Osteocyte (in vitro differentiated cells): ENCODE measurements at places on chromosomes 16 and 17. TPM values are rescaled to one million over a fixed set of nuclear protein-coding genes. Genes with fewer than 3 reads are reported as not detected.

LGALS9C gene
- total RNA-seq: not detected in 2 replicates

HOXB5 gene
- total RNA-seq: not detected in 2 replicates

CACNG5 gene
- not detected in 2 replicates for total RNA-seq

CALB2 gene
- total RNA-seq: not detected in 2 replicates

CCL13 gene
- not detected in 2 replicates for total RNA-seq

VAT1L gene
- not detected in 2 replicates for total RNA-seq

GRCh38 chr17:38562903-38563302, 42.8 kb downstream of the SRCIN1 start:
- peaks cover 10% of the 10 kb centered on the region for H3K4me1 ChIP-seq
- H3K36me3 ChIP-seq: no peaks in the 10 kb centered on the region
- peaks cover 75% of the 10 kb centered on the region for H3K27me3 ChIP-seq
- no peak overlapping the region for H3K27ac ChIP-seq

DNA sequence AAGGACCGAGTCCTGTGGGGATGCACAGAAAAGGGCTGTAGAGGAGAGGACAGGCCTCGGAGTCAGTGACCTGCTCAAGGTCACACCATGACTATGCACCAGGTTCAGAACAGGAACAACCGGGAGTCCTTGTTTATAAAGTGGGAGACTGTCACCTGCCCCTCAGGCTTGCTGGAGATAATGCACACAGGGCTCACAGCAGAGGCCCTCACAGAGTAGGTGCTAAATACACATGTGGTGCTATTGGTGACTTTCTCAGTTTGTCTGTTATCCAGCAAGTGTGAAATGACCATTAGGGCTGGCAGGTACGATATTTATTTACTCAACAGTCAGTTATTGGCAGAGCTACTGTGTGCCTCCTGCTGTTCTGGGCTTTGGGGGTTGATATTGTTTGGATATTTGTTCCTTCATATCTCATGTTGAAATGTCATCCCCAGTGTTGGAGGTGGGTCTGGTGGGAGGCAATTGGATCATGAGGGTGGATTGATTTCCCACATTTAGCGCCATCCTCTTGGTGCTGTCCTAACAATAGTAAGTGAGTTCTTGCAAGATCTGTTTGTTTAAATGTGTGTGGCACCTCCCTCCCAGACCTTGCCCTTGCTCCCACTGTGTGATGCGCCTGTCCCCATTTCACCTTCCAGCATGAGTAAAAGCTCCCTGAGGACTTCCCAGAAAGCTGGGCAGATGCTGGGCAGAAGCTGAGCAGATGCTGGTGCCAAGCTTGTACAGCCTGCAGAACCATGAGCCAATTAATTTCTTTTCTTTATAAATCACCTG, 162.1 kb upstream of the MPHOSPH6 start:
- no peaks in the 10 kb centered on the region for H3K4me1 ChIP-seq
- H3K36me3 ChIP-seq: no peaks in the 10 kb centered on the region
- no peak for DNase-seq
- H3K4me3 ChIP-seq: no peak overlapping the region
- H3K27me3 ChIP-seq: peaks cover 5% of the 10 kb centered on the region

GRCh38 chr17:19937522-19937921, 40.1 kb downstream of the AKAP10 start:
- H3K27me3 ChIP-seq: no peaks in the 10 kb centered on the region
- no peak overlapping the region for H3K4me3 ChIP-seq
- DNase-seq: no peak
- H3K27ac ChIP-seq: no peak overlapping the region

- no peaks in the 10 kb centered on the region for H3K36me3 ChIP-seq
- no peak for DNase-seq
- H3K4me3 ChIP-seq: no peak overlapping the region
- no peak overlapping the region for H3K27ac ChIP-seq
- no peaks in the 10 kb centered on the region for H3K4me1 ChIP-seq
- peaks cover 51% of the 10 kb centered on the region for H3K27me3 ChIP-seq
Measured at GRCh38 chr17:7825206-7825990, 8.6 kb upstream of the KDM6B start.

GRCh38 chr17:75589012-75589918, 1.7 kb downstream of the MYO15B start:
- H3K4me3 ChIP-seq: peak overlapping the region; percentile 73
- peak; percentile 97 for DNase-seq
- no peaks in the 10 kb centered on the region for H3K36me3 ChIP-seq
- peaks cover 3% of the 10 kb centered on the region for H3K4me1 ChIP-seq
- peak overlapping the region; percentile 56 for H3K27ac ChIP-seq

DNA sequence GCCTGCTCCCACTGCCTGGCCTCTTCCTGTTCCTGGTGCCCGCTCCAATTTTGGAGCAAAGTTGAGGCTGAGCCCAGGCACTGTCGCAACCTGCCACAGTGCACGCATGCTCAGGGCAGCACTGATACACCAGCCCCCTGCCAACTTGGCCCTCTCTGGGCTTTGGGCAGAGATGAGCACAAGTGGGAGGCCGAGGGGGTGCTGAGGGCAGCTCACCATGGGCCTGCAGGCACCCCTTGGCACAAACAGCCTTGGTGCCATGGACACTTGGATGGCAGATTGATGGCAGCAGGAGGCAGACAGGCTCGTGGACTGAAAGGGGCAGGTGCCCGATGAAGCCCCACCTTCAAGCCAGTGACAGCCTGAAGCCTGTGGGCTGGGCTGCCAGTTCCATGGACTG, 42.9 kb downstream of the PIGL start:
- no peak overlapping the region for H3K27ac ChIP-seq
- H3K4me1 ChIP-seq: peaks cover 9% of the 10 kb centered on the region
- H3K4me3 ChIP-seq: no peak overlapping the region
- H3K27me3 ChIP-seq: no peaks in the 10 kb centered on the region

DNA sequence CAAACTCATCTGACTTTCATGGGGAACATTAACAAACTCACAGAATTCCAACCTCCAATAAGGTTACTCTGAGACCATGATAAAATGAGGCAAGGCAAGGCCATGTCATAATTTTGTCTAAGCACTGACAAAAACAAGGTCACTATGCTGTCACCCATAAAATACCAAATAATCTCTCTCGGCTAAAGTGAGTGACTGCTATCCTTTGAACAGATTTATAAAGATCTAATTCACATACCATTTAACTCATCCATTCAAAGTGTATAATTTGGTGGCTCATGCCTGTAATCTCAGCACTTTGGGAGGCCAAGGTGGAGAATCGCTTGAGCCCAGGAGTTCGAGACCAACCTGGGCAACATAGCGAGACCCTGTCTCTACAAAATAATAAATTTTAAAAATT, 20.6 kb upstream of the CA4 start:
- H3K27ac ChIP-seq: peak overlapping the region; percentile 9
- peaks cover 8% of the 10 kb centered on the region for H3K36me3 ChIP-seq
- no peaks in the 10 kb centered on the region for H3K27me3 ChIP-seq
- H3K4me3 ChIP-seq: no peak overlapping the region
- peak; percentile 19 for DNase-seq
- peaks cover 23% of the 10 kb centered on the region for H3K4me1 ChIP-seq

DNA sequence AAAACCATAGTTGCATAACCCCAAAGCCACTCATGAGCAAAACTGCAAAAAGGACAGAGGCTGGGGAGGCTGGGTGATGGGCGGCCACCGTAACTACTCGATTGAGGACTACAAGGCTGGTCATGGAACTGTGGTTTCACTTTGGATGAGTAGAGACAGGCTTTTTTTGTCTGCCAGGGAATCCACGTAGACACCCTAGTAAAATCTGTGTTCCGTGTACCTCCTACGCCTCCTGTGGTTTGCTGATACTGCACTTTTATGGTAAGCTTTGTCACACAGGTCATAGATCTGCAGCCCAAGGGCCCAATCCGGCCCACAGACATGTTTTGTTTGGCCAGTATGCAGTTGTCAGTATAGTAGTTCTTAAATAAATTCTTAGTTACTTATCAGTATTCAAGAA, 2.2 kb upstream of the TLCD3B start:
- H3K27ac ChIP-seq: no peak overlapping the region
- H3K27me3 ChIP-seq: peaks cover 41% of the 10 kb centered on the region
- no peaks in the 10 kb centered on the region for H3K36me3 ChIP-seq

- H3K4me1 ChIP-seq: peaks cover 83% of the 10 kb centered on the region
- peak overlapping the region; percentile 97 for H3K27ac ChIP-seq
- H3K4me3 ChIP-seq: peak overlapping the region; percentile 24
- no peaks in the 10 kb centered on the region for H3K27me3 ChIP-seq
Measured at GRCh38 chr16:85005285-85006069, 5.9 kb downstream of the ZDHHC7 start.

DNA sequence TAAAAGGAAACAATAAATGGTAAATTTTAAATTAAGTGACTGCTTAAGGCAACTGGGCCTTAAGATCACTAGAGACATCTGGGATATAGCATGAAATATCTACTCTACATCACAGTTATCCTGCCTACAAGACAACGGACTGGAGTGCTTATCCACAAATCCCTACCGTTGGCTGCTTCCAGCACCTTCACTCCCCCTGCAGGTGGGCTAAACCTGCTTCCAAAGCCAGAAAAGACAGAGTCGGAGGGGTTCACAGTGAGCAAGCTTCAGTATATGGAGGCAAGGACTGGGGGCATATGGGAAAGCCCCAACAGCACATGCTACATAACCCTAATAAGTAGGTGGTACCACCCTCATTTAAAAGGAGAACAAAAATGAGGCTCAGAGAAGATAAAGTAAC, 45.3 kb downstream of the GRIN2A start:
- H3K36me3 ChIP-seq: no peaks in the 10 kb centered on the region
- H3K4me3 ChIP-seq: no peak overlapping the region
- H3K27me3 ChIP-seq: no peaks in the 10 kb centered on the region
- DNase-seq: no peak
- no peak overlapping the region for H3K27ac ChIP-seq

- H3K27ac ChIP-seq: no peak overlapping the region
- H3K27me3 ChIP-seq: no peaks in the 10 kb centered on the region
Measured at GRCh38 chr17:29728490-29728889, 105.8 kb upstream of the CORO6 start.

DNA sequence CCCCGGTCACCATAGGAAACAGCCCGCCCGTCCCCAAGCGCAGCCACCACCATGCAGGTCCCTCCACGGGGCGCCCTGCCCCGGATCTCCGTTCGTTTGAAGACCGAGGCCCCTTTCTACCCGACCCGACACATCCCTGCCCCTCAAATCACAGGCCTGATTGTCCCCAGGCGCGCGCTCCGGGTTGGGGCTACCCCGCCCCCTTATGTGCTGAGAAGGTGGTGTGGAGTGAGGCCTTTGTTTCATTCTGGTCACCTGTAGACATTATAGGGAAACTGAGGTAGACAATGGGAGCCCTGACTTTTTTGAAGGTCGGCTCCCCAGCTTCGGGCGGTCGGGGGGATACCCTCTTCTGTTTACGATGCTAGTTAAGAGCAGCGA, 763 bp upstream of the ACTG1 start:
- H3K36me3 ChIP-seq: peaks cover 37% of the 10 kb centered on the region
- DNase-seq: no peak
- peak overlapping the region; percentile 97 for H3K27ac ChIP-seq
- H3K4me3 ChIP-seq: peak overlapping the region; percentile 78
- H3K27me3 ChIP-seq: no peaks in the 10 kb centered on the region
- H3K4me1 ChIP-seq: peaks cover 50% of the 10 kb centered on the region

GRCh38 chr16:78984324-78984723, 616.2 kb downstream of the MAF start:
- no peak for DNase-seq
- H3K4me1 ChIP-seq: peaks cover 24% of the 10 kb centered on the region
- no peak overlapping the region for H3K4me3 ChIP-seq
- no peaks in the 10 kb centered on the region for H3K27me3 ChIP-seq
- H3K27ac ChIP-seq: no peak overlapping the region
- no peaks in the 10 kb centered on the region for H3K36me3 ChIP-seq

DNA sequence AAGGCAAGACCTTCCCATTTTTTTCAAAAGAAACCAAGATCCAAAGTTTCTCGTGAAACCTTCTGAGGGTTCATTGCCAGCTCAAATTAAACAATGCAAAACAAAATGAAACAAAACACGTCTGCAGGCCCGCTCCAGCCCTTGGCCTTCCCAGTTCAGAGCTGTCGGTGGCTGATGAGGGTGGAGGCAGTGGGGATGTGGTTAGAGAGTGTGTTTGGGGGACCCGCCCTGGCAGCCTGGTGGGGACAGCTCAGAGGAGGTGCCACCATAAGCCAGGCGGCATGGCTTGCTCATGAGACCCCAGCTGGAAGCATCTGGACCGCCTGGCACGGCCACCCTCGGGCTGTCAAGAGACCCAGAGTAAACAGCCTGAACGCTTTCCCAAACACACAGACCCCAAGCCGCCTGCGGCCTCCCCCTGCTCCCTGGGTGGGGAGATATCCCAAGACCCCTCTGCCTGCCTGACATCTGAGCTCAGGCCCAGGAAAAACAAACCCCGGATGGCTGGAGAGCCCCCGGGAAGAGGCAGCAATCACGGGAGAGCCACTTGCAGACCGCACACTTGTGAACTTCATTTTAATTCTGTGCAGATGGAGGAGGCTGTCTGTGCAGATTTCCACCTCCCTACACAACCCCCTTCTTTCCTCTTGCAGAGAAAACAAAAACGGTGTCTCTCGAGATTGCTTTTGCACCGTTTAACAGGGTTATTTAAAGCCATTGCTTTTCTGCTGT, 35.4 kb upstream of the LITAF start:
- peaks cover 3% of the 10 kb centered on the region for H3K36me3 ChIP-seq
- H3K4me1 ChIP-seq: peaks cover 71% of the 10 kb centered on the region
- no peaks in the 10 kb centered on the region for H3K27me3 ChIP-seq
- peak overlapping the region; percentile 94 for H3K27ac ChIP-seq

DNA sequence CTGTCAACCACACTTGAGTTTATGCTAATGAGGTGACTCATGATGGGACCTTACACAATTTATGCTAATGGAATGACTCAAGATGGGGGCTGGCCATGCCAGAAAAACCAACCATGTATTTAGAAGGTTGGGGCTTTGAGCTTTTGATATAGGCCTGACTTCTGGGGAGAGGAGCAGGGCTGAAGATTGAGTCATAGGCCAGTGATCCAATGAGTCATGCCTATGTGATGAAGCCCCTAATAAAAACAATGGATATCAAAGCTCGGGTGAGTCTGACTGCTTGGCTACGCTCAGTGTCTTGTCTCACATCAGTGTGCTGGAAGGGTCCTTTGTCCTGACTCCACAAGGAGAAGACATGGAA, 7.3 kb downstream of the MFSD6L start:
- no peak overlapping the region for H3K27ac ChIP-seq
- H3K27me3 ChIP-seq: peaks cover 2% of the 10 kb centered on the region
- H3K4me1 ChIP-seq: no peaks in the 10 kb centered on the region
- H3K36me3 ChIP-seq: no peaks in the 10 kb centered on the region
- H3K4me3 ChIP-seq: no peak overlapping the region

DNA sequence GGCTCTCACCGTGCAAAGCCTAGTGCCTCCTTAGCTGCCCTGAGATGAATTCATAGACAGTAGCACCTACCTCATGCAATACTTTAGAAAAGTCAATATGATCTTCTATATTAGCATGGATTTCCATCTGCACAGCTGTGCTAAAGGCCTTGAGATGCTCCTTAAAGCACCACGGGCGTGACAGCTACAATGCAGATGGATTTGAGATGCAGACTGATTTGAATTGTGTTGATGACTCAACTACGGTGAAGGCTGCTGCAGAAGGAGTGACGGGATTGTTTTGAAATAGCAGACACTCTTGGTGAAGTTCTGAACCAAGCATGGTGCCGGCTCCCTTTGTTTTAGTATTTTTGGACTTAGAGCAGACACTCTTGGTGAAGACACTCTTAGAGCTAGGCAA, 88.2 kb downstream of the SPECC1 start:
- H3K36me3 ChIP-seq: no peaks in the 10 kb centered on the region
- DNase-seq: peak; percentile 27
- H3K27ac ChIP-seq: no peak overlapping the region
- H3K4me1 ChIP-seq: peaks cover 26% of the 10 kb centered on the region
- H3K27me3 ChIP-seq: peaks cover 27% of the 10 kb centered on the region
- H3K4me3 ChIP-seq: no peak overlapping the region
